ENCODE measurements at places on chromosomes 3 and 15.

- DNase-seq: peak; percentile 93
Measured at GRCh38 chr3:5197470-5198312, 10.2 kb downstream of the EDEM1 start.

GRCh38 chr3:36362973-36363372, 17.3 kb upstream of the STAC start:
- DNase-seq: no peak

DNA sequence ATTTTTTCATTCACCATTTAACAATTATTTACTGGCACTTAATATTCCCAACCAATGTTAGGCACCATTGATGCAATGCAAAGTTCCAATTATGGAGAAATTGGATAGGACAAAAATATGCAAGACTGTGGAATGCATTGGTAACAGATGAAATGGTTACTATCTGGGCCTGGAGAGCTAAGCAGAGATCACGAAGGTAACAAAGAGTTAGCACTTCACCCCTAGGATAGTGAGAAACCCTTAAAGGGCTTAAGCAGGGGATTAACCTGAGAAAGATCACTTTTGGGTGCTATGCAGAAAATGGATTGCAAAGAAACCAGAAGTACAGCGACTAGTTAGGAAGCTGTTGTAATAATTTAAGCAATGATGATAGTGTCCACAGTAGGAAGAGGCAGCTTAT, 129.6 kb upstream of the GPR149 start:
- DNase-seq: no peak

- no peak for DNase-seq
Measured at GRCh38 chr3:32340039-32340438, 51.6 kb upstream of the CMTM7 start.

- no peak for DNase-seq
Measured at GRCh38 chr3:197417911-197418618, 119.7 kb upstream of the DLG1 start.

DNA sequence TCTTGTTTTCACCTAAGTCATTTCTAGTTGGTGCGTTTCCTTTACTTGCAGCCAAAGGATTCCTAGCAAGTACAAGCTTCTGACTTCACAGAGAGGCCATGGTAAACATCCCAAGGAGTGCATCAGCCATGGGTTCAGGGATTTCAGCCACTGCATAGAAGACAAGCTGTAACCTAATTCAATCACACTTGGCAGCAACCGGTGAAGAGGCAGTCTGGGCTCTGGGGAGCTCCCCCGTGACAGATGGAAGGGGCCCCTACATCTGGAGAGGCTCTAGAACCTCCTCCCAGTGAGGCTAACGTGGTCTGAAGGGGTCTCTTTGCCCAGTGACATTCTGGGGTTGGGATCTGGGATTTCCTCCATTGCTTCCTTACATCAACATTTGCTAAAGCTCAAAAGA, 8.4 kb upstream of the SNRPA1 start:
- no peak for DNase-seq
